AG09309 (cell line): ENCODE measurements at places on chromosomes 12 and 14.

GRCh38 chr12:65894088-65894487 is 69.8 kb downstream of the HMGA2 start:
- DNase-seq, result no peak

DNA sequence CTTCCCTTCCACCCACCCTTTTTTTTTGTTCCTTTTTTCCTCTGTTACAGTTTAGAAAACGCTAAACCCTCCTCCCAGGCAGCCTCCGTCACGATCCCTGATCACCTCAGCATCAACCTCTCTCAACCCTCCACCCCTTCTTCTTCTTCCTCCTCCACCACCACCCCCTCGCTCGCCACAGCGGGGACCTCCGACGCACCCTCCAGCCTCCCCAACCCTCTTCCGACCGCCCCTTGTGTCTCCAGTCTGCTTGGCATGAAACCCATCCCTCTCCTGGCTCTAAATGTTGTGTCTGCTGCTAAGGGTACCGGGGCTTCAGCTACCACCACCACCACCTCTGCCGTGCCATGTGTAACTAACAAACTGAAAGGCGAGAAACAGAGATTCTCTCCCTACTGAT is 22.9 kb downstream of the PCBP2 start:
- no peak for DNase-seq

DNA sequence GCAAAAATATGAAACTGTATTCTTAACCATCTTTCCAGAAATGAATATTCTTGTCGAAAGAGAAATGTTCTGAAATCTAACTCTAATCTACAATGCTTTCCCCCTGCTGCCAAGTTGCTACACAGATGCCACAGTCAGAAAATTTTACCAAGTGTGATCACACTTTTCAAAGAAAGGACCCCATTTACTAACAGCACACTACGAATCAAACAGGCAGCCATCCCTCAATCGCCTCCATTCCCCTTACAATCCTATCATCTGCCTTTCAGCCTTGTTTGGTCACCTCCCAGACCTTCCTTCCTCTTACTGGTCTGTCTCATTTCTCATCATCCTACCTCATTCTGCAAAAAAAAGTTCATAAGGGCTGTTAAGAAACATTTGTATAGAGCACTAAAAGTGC is 190.1 kb downstream of the MED13L start:
- no peak for DNase-seq

DNA sequence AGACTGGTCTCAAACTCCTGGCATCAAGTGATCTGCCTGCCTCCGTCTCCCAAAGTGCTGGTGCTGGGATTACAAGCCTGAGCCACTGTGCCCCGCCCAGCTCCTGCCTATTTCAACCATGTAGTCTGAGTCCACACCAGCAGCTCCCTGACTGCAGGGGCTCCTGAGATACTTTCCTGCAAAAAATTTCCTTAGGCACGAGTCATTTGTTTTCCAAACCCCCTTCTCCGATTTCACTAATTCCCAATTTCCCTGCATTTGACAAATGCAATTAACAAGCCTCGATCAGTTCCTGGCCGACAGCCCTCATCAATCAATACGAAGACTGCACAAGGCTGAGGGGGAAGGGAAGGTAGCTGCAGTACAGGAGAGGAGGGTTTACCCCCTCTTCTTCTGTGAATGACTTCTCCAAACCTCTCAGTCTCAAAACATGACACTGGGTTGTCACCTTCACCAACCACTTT is 10.1 kb downstream of the PSMB5 start:
- no peak for DNase-seq

GRCh38 chr12:76006028-76006925 is 25.3 kb downstream of the PHLDA1 start:
- DNase-seq, result no peak

DNA sequence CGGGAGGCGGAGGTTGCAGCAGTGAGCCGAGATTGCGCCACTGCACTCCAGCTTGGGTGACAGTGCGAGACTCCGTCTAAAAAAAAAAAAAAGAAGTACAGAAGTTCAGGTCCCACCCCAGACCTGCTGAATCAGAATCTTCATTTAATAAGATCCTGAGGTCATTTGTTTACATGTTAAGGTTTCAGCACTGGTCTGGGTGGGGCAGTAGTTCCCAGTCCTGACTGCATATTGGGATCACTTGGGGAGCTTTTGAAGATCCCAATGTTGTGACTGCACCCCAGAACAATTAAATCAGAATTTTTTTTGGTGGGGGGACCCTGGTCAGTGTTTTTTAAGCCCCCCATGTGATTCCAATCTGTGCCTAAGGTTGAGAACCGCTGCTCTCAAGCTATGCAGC is 11.7 kb upstream of the COL2A1 start:
- DNase-seq, result no peak

GRCh38 chr14:99853206-99853605 is 60.0 kb downstream of the EML1 start:
- DNase-seq, result no peak

DNA sequence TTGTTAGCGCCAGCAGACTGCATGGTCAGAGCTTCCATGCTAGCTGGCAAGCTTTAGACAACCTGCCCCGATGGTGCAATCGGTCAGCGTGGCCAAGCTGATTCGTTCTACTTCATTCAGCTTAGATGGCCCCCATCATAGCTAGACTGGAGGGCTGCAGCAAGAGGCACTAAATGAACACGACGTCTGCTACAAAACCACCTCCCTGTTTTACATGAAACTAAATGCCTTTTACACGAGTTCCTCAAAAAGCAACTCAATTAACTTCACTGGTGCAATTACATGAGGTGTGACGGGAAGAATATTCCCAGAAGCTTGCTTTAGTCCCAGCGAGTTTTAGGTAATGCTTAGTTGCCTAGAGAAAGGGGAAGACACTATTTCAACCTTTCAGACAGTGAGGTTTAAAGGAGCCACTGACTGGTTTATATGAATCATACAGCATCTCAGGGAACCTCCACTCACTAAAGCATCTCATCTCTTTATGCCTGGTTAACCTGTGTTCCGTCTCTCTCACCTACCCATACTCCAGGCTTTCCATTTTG is 8.4 kb downstream of the NIN start:
- no peak for DNase-seq

- peak; percentile 95 for DNase-seq
These were observed 42.9 kb downstream of the TRIP11 start for GRCh38 chr14:91996948-91997371.

DNA sequence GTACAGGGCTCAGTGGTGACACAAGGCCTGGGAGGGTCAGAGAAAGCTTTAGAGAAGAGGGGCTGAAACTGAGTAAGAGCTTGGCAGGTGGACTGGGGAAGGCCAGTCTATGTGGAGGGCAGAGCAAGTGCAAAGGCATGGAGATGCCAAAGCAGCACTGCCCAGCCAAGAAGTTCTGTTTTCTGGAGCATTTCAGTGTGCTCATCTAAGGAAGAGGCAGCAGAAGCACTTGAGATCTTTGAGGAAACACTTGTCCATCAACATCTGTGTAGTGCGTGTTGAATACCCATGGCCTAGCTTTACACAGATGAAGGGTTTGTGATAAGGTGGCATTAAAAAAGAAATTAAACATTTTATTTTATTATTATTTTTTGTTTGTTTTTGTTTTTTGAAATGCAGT is 52.8 kb downstream of the FOS start:
- DNase-seq, result no peak

DNA sequence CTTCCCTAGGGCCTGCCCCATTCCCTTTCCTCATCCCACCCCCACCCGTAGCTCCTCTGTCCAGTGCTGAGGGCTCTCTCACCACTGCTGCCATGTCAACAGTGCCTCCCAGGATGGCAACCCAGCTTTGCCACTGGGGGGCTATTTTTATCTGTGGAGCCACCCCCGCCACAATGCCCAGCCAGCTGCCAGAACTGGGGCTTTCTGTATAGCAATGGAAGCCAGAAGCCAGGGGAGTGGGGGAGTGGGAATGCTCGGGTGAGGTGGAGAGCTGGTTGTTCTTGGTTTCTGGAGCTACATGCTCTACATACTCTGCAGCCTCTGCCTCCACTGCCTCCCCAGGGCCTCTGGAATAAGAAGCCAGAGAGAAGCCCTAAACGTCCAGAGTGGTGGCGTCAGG is 8.9 kb downstream of the PDE1B start:
- DNase-seq, result no peak

DNA sequence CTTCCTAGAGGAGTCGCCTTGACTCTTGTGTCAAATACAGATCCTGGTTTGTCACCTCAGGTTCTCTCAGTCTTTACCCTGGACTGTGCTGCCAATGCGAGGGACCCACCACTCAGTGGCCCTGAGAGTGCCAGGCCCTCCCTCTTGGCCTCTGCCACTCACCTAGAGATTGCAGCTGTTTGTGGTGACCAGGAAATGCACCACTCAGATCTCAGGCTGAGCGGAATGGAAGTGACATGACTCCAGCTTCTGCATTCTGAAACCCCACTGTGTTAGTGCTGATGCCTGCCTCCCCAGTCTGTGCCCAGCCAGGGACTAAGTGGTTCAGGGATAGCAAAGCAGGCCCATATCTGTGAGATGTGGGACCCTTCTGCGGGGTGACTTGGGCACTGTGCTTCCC is 27.8 kb upstream of the NEDD1 start:
- DNase-seq, result no peak

GRCh38 chr12:27780612-27781408 is 774 bp upstream of the MANSC4 start:
- DNase-seq, result no peak

- no peak for DNase-seq
These were observed 340.0 kb downstream of the TRHDE start for GRCh38 chr12:72612171-72612570.

DNA sequence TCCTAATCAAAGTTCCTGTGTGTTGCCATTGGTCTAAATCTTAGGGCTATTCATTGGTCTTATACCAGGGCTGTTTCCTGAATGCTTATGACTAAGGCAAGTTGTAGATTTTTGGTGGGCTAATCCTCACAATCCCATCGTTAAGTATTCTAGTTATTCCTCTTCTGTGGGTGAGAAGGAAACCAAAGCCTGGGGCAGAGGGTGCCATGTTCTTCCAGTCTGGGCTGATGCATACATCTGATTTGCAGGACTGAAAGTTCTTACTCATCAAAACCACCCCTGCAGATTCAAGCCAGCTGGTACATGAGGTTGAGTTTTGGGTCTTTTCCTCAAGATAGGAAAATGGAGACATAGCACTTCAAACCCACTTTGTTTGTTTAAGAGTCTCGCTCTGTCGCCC is 25.7 kb downstream of the PPP1CC start:
- no peak for DNase-seq
